ENCODE measurements at places on chromosomes 3 and 15. TPM values are rescaled to one million over a fixed set of nuclear protein-coding genes. Genes with fewer than 3 reads are reported as not detected.

RPN1 gene
- total RNA-seq, result 285 TPM

ENTPD3 gene
- 0.46 TPM for total RNA-seq

- no peak for DNase-seq
Measured at GRCh38 chr15:34019369-34019990, 19.5 kb downstream of the AVEN start.

DNA sequence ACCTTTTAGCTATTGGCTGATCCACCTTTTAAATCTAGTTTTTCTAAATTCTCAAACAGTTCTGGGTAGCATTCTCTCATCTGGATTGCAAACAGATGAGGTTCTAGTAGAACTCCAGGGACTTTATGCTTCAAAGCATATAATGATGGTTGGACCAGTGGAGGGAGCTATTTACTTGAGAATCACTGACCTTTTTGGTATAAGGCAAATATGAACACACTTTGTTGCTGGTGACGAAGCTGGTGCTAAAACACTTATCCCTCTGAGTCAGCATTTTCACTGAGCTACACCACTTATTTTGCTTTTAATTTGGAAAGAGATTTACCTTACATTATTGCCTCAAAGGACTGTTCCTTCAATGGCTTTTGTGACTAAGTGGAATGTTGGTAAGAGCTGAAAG, 58.6 kb upstream of the SLITRK3 start:
- peak; percentile 35 for DNase-seq

DNA sequence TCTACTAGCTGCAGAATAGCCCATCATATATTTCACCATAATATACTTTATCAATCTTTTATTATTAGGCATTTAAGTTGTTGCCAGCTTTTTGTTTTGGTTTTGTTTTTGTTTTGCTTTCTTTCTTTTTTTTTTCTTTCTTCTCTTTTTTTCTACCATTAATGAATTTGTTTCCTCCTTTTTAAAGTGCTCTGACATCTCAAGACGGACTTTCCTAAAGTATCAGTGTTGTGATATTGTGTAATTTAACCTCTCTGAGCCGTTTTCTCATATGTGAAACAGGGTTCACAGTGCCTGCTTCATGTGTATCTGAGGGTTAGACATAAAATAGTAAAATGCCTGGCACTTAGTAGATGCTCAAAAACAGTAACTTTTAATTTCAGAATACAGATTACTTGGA, 109.5 kb upstream of the IL12A start:
- no peak for DNase-seq

- DNase-seq, result no peak
Measured at GRCh38 chr3:117122609-117123008, 413.0 kb downstream of the TUSC7 start.
